Brain pericyte (primary cell): ENCODE measurements at places on chromosomes 2 and 18.
A peak's percentile ranks its signal among the peaks of the same experiment; 100 is the strongest.

DNA sequence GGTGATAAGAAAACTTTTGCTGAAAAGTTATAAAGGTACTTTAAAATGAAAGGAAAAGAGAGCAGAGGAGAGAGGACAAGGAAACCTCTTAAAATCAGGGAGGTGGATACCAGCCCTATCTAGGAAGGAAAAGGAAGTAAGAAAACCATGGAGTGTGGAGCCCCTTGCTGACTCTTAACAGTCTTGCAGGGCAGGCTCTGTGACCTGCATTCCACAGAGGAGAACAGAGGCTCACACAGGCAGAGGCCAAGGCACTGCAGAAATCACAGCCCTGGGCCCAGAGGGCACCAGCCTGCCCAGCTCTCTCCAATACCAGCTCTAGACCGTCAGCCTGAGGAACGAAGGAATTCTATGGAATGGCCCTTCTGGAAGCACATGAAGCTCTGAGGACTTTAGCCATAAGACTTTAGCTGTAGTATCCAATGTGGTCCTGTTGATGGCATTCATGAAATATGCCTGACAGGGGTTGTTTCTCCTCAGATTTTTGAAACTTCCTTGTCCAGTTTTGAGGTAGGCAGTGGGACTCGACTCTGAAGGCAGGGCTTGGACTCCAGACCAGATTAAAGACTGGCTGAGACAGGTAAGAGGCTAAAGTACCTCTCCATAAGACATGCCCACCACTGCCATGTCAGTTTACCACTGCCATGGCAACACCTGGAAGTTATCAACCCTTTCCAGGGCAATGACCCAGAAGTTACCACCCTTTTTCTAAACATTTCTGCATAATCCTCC is 216.3 kb downstream of the ANAPC1 start:
- peak; percentile 50 for DNase-seq

GRCh38 chr2:2825062-2825461 is 494.0 kb upstream of the MYT1L start:
- no peak for DNase-seq

- DNase-seq: no peak
Measured at GRCh38 chr2:240303896-240304745, 131.3 kb upstream of the GPC1 start.

- no peak for DNase-seq
Measured at GRCh38 chr2:186535861-186536260, 49.8 kb downstream of the ZC3H15 start.

DNA sequence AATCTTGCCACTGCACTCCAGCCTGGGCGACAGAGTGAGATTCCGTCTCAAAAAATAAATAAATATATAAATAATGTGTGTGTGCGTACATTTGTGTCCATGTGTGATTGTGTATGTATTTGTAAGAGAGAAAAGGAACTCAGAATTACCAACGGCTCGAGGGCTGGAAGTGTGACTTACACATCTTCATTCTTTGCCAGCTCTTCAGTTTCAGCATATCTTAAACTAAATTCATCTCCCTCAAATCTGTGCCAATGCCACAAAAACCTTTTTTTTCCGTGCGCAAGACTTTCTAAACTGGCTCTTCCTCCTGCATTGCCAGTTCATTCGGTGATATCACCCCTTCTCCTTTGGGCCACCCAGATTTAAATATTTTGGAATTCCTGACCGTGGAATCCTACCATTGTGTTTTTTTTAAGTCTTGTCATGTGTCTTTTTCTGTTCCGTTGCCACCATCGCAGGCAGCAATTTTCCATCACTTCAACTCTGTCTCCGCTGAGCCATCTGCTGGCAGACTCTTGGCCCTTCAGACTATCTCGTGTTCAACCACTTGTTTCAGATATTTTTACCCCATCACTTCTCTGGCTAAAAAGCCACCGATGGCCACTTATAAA is 77.0 kb upstream of the ZNF532 start:
- DNase-seq: no peak

DNA sequence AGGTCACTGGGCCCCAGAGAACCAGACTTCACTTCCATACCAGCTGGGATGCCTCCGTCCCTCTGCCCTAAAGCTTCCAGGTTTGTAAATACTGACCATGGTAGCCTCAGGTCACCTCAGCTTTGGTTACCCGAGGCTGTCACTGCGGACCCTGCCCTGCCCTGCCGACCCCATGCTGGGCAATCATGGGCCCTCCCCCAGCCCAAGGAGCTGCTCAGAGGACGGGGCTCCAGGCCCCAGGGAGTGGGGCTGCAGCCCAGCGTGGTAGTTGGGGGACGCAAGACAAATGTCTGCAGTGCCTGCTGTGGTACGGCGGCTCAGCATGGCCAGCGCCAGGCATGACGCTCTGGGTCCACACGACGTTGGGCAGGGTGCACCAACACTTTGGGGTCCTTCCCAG is 25.3 kb downstream of the RAMP1 start:
- DNase-seq: no peak

DNA sequence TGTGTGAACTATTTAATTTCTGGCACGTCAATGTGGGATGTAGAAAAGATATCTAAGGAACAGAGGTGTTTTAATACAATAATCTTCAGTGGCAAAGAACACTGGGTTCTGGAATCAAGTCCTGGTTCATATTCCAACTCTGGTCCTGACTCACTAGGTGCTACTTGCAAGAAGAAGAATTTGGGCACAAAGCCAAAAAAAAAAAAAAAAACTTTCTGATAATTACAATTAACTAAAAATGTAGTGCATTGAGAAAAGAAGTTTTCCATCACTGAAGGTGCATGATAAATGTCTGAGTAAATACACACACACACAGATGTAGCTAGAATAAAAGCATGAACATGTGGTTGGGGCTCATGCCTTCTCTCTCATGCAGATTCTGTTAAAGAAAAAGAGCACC is 424.4 kb upstream of the REG3G start:
- no peak for DNase-seq

DNA sequence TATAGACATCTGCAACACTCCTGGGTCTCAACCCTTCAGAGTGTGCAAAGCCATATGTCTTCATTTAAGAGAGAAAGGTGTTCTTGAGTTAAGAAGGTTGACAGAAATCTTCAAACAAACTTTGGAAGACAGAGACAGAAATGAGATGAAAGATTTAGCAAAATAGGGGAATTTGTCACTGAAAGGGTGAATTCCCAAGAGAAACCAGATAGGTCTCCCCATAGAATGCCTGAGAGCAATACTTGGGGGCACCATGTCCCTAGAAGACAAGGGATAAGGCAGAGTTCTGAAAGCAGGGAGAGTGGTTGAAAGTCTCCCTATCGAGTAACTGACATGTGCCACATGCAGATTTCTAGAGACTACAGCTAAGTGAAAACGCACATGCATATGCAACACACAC is 50.0 kb downstream of the AP1S3 start:
- DNase-seq: no peak

- no peak for DNase-seq
Measured at GRCh38 chr2:240140511-240140910, at the start of gene OTOS. TSS of gene OTOS (minus strand) at chr2:240140658. CDS start at chr2:240140326, 332 bp downstream.

DNA sequence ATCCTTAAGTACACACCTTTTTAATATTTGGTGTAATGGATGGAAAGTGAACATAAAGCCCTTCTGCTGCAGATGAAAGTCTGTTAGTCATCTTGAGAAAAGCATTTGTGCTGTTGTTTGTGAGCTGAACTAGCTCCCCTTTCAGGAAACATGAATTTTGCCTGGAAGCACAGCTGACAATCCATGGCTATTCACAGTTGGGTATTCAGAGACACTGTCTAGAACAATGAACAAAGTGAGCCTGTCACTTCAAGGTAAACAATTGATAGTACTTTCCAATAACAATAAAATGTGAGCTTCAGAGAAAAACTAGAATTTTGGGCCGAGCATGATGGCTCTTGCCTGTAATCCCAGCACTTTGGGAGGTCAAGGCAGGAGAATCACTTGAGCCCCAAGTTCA is 6.8 kb upstream of the EFHD1 start:
- no peak for DNase-seq

DNA sequence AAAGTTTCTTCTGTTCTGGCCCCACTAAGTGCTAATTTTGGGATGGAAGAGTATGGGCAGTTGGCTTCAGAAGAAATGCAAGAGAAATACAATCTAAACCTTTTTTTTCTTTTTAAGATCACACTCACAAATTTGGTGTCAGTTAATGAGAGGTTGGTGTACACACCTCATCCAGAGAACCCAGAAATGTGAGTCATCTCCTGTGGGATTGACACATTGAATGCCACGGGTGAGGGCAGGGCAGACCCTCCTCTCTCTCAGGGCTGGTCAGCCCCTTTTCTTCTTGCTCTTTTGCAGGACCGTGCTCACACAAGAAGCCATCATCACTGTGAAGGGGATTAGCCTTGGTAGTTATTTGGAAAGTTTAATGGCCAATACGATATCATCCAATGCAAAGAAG is 19.2 kb downstream of the PRELID3A start:
- DNase-seq: no peak

DNA sequence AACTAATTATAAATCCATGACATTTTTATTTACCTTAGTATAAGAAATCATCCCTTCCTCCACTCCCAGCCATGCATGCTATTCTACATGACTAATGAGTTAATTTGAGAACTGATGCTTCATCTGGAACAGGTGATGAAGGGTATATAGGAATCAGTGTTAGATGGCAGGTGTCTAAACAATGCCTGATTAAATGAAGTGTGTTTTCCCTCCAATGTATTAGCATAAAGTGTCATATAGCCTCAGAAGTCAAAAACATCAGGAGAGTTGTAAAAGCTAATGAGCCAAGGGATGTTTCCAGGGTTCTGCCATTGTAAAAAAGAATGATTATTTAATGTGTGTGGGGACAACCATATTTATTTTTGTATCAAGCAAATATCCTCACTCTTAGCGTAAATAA is 913.8 kb downstream of the DCC start:
- no peak for DNase-seq

DNA sequence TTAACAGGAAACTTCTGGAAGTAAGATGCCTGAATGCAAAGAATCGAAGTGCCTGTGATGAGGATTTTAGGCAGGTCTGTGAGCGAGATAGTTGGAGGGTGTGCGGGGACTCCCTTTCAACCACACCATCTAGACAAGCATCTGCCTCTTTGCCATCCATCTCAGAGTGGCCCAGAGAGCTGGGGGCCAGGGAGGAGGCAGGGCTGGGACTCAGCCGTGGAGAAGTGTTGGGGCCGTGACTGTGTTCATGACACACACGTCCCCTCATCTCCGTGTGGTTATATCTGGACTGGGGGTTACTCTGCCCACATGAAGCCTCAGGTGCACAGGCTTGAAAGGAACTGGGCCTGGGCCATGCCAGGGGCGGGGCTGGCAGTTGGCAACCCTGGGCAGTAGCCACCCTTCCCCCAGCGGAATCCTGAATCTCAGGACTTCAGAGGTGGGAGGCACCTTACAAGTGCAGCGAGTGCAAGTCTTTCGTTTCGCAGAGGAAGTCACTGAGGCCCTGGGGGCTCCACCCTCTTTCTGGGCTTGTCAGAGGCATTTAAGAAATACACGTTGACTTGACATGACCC is 112.5 kb downstream of the SLC4A3 start:
- DNase-seq: no peak

DNA sequence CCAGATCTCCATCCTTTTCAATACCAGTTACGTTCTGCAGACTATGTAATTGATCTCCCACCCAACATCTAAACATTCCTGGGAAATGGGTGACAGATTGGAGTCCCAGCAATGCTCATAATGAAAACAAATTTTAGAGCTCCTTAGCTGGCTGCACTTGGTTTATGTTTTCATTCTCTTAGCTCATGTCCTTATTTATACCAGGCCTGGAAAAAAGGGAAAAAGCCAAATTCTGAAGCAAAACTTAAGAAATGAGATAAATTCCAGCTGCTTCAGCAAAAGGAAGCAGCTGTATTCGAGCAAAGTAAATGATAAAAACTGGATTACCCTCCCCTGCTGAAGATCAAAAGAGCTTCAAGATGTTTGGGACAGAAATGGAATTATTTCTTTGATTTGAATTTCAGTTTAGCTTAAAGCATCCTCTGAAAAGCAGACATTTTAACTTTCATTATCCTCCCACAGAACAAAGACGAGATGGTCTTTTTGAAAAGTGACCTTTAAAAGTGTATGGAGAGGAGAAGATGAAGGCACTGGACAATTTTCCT is 196.5 kb upstream of the THUMPD2 start:
- no peak for DNase-seq

DNA sequence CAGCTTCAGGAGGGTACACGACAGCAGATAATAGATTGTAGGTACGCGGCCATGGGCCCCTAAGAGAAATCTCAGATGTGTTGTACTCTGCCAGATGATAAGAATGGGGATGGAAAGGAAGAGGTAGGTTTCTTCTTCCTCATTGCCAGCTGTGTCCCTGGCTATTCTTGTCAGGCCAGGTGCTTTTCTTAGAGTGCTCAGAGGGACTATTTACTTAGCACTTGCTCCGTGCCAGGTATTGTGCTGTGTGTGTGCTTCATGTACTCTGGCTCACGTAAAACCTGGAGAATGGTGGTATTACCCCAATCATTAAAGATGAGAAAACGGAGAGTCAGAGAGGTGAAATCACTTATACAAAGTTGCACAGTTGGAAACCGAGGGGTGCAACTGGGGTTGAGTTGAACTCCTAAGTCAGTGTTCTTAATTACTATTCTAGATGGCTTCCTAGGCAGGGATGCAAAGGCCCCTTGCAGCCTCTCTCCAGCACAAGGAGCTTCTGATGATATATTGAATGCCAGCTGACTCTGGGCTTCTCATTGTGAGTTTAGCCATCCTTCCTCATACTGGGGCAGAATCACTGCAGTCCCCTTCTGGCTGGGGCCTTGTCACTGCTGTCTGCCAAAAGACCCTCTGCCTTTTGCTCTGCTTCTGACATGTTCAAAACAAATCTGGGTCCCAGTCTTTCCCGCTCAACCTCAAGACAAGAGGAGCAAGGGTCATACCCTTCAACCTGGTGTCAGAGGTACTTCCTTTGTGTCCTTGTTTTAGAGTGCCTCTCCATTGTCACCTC is 60.7 kb downstream of the LYPD1 start:
- DNase-seq: no peak

DNA sequence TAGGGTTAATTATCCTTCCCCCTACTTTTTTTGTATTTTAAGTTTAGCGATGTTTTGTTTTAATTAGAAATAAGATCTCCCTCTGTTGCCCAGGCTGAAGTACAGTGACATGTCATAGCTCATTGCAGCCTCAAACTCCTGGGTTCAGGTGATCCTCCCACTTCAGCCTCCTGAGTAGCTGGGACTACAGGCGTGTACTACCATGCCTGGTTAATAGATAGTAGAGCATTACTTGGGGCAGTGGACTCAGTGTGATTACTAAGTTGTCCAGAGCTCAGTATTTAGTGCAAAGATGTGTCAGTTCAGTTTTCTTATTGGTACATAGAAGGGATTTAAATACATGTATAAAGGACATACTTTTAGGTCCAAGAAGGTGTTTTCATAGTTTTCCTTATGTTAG is 9.5 kb upstream of the ADGRF3 start:
- DNase-seq: no peak

DNA sequence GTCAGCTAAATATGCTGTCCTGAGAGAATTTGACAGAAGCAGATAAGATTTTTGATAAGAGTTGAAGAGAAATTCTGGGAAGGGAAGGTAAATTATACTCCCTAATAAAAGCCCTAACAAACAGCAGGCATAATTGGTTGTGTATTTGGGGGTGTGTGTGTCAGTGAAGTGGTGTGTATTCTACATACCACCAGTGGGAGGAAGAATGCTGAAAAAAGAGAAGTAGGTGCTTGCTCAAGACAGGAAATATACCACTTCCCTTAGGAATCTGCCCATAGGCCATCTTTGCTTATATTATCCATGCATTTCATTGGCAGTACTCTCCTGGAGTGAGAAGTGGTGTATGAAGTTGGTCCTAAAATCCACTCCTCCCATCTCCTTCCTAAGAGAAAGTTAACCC is 76.2 kb downstream of the FMNL2 start:
- no peak for DNase-seq

- DNase-seq: no peak
Measured at GRCh38 chr2:7010391-7011054, 93.3 kb downstream of the RNF144A start.
